SW 1271 (cell line): ENCODE measurements at places on chromosomes 6 and 20.

GRCh38 chr20:33719277-33719988 is 677 bp downstream of the PXMP4 start:
- DNase-seq = no peak

- DNase-seq = no peak
These were observed 94.8 kb upstream of the CNKSR3 start for GRCh38 chr6:154605178-154605881.

DNA sequence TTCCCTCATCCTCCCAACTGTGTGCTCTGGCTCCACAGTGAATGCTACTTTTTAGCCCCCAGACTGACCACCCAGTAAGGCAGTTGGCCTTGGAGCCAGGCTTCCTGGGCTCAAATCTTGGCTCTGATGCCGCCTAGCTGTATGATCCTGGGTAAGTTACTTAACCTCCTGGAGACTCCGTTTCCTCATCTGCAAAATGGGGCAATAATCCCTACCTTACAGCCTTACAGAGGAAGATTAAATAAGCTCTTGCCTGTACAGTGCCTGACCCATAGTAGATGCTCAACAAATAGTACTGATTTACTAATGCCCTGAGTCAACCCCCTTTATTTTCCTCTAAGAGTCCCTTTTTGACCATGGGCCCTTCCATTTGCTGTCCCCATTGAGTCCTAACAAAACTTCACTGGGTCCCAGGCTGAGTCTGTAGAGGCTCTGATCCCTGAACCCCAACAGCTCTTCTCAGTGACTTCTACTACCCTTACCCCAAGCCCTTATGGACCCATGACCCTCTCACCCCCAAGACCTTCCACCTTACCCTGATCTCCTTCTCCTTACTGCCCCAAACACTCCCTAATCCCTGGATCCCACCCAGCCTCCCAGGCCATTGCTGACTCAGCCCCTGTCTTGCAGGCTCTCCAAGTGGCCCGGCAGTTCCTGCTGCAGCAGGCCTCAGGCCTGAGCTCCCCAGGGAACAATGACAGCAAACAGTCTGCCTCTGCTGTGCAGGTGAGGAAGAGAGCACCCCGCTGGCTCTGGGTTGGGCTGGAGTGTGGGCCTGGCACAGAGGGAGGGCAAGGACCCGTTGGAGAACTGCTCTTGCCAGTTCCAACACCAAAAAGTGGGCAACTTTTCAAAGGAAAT is 31.4 kb downstream of the FOXP4 start:
- no peak for DNase-seq

DNA sequence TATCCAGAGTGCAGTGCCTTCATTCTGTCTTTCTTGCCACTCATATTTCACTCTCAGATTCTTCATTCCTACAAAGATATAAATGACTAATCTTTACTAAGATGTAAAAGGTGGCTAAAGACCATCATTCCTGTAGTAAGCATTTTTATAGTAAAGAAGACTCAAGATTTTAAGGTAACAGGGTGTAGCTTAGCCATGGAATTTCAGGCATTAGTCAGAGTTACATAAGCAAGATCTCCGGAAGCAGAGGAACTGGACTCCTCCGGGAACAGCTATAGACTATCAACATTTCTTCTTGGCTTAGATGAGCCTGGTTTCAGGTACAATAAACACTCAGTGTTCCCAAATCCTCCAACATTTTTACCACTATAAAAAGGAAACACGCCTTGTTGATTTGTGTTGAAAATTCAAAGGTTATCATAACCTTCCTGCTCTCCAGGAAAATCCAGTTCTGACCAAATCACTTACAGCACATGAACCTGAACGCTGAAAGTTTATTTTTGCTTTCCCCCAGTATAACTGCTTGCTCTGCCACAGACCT is 23.7 kb downstream of the SERPINB1 start:
- peak; percentile 73 for DNase-seq

- no peak for DNase-seq
These were observed 1813.6 kb upstream of the DEFB115 start for GRCh38 chr20:29443819-29444218.

DNA sequence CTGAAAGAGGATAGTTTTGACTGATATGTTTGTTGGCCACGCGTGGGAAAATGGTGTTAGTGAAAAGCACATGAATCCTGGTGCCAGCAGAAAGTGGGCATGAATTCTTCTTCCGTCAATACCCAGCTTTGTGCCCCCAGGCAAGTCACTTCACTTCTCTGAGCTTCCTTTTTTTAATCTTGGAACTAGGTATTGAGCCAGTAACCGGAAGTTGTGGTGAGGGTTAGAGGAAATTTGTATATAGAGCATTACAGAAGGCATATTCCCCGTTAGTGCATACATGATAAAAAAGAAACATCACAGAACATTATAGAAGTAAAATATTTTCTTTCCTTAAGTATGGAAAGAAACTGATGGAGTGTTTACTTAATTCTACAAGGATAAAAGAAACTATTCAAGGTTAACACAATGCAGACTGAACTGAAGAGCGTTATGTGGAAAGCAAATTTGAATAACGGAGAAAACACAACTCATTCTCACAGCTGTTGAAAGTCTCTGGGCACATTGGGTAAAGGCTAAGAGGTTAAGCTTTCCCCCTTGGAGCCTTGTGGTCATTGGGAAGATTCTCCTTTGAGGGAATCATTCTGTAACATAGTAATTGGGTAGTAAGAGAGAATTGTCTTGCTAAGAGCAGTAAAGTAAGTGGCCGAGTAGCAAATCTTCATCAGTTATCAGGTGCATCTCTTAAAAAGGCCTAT is 223.1 kb downstream of the BCAS1 start:
- no peak for DNase-seq

- DNase-seq = no peak
These were observed 6.4 kb downstream of the HLA-DQB1 start for GRCh38 chr6:32659856-32660595.

GRCh38 chr6:53608396-53608795 is 57.2 kb downstream of the KLHL31 start:
- no peak for DNase-seq

GRCh38 chr6:120278689-120279396 is 929.3 kb upstream of the MAN1A1 start:
- no peak for DNase-seq

- no peak for DNase-seq
These were observed 44.2 kb upstream of the CCR6 start for GRCh38 chr6:167078745-167079144.

DNA sequence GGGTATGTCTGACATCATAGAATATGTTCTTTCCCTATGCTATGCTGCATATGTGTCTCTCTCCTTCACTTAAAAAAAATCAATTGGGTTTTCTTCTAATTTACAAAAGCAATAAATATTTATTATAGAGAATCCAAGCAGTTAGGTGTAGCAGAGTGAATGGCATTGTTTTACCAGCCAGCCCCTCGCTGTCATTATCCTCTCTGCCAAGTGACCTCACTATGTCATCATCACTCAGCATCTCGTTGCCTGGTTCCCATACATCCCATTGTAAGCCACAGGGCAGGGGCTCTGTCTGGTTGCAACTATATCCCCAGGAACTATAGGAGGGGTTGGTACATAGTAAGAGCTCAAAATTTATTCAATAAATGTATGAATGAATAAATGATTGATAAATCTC is 31.3 kb downstream of the KIAA0319 start:
- DNase-seq = no peak

DNA sequence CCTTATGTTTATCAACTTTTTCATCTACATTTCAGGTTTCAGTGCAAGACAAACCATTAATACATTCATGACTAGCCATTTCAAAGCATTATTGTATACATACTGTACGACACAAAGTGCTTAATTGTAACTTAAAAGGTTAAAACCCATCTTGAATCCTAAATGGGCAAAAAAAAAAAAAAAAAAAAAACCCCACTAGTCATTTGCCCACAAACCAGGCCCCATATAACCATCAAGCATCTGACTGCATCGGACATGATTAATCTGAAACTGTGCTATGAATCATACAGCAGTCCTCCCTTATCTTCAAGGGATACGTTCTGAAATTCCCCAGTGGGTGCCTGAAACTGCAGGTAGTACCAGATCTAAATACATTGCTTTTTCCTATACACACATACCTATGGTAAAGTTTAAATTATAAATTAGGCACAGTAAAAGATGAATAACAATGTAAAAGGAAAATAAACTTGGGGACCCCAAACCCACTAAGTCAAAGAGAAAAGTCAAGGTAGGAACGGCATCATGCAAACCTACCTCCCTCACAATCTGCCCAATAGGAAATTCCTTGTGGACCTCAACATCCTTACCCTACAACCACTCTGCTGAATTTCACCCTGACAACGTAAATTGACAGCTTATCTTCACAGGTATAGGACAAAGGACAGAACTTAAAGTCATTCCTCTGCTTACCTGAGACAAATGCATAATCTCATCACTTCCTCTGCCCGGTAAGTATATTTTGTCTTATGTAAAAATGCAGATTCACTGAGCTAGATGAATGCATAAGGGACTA is 14.3 kb downstream of the B4GALT5 start:
- peak; percentile 23 for DNase-seq

GRCh38 chr6:115767931-115768330 is 292.8 kb downstream of the FRK start:
- no peak for DNase-seq

DNA sequence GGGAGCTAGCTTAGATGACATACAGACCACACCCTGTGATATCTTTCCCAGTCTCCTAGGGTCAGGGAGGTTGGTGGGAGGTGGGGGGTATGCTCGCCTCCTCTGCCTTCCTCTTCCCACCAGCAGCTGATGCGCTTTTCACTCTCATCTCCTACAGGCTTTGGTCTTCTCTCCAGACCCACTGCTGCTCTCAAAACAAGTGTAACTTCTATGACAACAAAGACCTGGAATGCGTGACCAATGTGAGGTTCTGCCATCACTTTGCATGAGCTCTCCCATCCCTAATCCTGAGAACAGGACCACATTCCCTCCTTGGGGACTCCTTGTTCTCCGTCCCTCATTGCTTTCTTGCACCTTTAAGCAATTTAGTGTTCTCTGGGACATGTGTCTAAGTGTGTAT is 2.7 kb downstream of the CTSA start:
- DNase-seq = no peak

GRCh38 chr6:136548582-136549299 is 1.5 kb downstream of the MAP7 start:
- DNase-seq = no peak

- DNase-seq = no peak
These were observed 13.5 kb downstream of the BEND3 start for GRCh38 chr6:107101686-107102413.

GRCh38 chr6:147447835-147448611 is 60.5 kb upstream of the SAMD5 start:
- DNase-seq = no peak

DNA sequence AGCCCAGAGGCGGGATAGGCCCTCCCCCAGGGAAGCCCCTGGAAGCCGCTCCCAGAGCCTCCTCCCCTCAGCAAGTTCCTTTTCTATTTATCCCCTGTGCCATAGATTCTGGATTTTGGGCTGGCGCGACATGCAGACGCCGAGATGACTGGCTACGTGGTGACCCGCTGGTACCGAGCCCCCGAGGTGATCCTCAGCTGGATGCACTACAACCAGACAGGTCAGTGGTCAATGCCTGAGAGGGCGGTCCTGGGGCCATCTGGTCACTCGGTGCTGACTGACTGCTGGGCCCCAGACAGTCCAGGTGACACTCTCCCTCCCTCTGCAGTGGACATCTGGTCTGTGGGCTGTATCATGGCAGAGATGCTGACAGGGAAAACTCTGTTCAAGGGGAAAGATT is 6.2 kb downstream of the MAPK13 start:
- DNase-seq = no peak

DNA sequence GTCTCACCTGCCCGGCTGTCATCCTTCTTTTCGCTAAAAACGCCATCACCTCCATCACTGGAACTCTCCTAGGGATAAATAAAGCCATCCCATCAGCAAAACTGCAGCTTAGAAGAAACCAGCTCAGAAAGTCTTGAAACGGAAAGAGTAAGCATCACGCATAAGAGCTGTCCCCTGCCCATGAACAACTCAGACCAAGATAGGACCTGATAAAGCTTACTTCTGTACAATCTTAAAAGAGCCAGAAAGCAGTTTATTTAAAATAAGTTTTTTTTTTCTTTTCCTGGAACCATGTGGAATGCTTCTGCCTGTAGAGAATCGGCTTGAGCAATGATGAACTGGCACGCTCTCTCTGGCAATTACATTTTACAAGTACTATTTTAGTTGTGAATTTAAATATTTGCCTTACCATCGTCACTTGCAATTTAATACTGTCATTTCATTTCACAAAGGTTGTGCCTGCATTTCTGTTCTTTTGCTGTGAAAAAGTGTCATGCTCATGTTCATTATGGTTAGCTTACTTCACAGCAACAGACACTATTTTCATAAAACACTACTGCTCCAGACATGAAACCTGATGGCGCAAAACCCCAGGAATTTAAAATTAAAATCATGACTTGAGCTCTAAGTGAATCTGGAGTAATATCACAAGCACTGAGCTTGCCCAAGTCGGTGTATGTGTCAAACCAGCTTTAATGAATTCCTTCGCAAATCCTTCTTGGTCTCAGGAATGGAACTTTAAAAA is 59.6 kb upstream of the EMILIN3 start:
- DNase-seq = no peak

DNA sequence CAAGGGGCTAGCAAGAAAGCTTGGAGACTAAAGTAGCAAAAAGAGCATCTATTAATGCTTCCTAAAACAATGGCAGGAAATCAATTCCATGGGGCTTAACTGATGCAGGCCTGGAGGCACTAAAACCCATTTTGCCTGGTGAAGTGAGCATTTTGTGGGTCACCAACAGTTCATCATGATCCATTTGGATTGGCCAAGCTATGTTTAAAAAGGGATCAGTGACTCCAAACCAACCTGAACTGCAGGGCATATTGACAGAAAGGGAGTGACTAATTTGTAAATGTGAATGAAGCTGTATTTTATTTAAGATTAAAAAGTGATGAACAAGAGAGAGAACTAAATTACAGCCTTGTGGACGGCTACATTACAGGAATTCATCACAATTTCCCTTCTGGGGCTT is 132.0 kb downstream of the PCSK2 start:
- no peak for DNase-seq

DNA sequence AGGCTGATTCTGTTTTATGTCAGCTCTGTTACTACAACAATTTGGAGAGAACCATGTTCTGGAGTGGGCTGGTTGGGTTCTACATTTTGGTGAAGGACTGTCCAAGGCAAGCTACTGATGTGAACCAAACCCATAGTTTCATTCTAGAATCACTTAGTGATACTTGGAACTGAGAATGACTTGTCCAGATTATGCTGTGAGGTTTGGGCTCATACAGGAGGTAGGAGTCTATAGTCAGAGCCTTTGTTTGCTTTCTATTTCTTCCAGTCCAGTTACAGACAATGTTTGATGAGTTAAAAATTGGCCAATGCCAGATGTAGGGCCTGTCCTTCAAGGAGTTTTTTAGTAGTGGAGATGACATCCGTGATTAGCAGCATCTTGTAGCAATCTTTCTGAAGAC is 97.9 kb downstream of the LRRC1 start:
- no peak for DNase-seq

GRCh38 chr6:27066381-27066780 is 181.1 kb upstream of the PRSS16 start:
- DNase-seq = no peak
